ENCODE measurements at places on chromosomes 1 and 21. TPM values are rescaled to one million over a fixed set of nuclear protein-coding genes. Genes with fewer than 3 reads are reported as not detected.
A peak's percentile ranks its signal among the peaks of the same experiment; 100 is the strongest.

- no peaks in the 10 kb centered on the region for H3K36me3 ChIP-seq
- no peak overlapping the region for H3K27ac ChIP-seq
- H3K4me1 ChIP-seq, result no peaks in the 10 kb centered on the region
These were observed 1.7 kb upstream of the SFN start for GRCh38 chr1:26861286-26861701.

DNA sequence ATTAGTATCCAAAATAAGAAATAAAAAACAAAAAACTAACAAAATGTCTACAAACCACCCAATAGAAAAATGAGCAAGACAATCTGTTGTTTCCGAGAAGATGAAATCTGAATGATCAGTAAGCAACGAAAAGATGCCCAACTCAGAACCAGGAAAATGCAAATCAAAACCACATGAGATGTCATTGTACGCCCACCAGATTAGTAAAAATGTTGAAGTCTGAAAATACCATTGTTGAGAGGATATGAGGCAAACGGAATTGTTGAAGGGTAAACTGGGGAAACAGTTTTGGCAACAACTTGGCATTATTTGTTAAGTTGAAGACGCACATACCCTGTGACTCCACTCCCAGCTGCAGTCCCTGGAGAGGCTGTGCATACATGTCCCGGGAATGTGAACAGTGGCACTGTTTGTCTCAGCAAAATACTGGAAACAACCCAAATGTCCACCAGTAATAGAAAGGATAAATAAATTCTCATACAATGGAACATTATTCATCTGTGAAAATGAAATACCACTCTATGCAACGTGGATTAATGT, 10.6 kb downstream of the ZBTB17 start:
- no peak overlapping the region for H3K4me3 ChIP-seq
- H3K36me3 ChIP-seq, result peaks cover 4% of the 10 kb centered on the region
- no peak for DNase-seq
- H3K4me1 ChIP-seq, result no peaks in the 10 kb centered on the region
- peak overlapping the region; percentile 55 for H3K27ac ChIP-seq

GRCh38 chr1:187383366-187383765, 554.6 kb downstream of the PLA2G4A start:
- no peaks in the 10 kb centered on the region for H3K4me1 ChIP-seq
- no peaks in the 10 kb centered on the region for H3K27me3 ChIP-seq
- DNase-seq, result no peak
- H3K4me3 ChIP-seq, result no peak overlapping the region
- H3K27ac ChIP-seq, result no peak overlapping the region
- H3K36me3 ChIP-seq, result no peaks in the 10 kb centered on the region

DNA sequence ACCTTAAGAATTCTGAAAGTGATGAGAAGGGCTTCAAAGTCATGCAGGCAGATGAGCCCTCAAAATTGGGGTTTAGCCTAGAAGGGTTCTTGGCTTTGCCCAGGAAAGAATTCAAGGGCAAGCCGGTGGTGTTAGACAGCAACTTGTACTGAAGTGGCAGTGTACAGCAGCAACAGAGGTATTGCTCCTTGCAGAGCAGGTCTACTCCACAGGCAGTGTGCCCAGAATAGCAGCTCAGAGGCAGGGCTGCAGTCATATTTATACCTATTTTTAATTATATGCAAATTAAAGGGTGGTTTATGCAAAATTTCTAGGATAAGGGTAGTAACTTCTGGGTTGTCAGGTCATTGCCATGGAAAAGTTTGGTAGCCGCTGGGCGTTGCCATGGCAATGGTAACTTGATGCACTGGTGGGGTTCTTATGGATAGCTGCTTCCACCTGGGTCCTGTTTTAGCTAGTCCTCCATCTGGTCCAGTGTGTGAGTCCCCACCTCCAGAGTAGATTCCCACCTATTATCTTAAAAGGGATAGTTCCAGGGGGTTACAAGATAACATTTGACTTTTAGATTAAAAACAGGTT, 57.9 kb upstream of the CR2 start:
- no peaks in the 10 kb centered on the region for H3K4me1 ChIP-seq
- H3K27me3 ChIP-seq, result no peaks in the 10 kb centered on the region
- no peaks in the 10 kb centered on the region for H3K36me3 ChIP-seq
- DNase-seq, result no peak

GRCh38 chr21:29201186-29201585, 70.7 kb downstream of the MAP3K7CL start:
- no peaks in the 10 kb centered on the region for H3K27me3 ChIP-seq
- H3K36me3 ChIP-seq, result no peaks in the 10 kb centered on the region
- no peaks in the 10 kb centered on the region for H3K4me1 ChIP-seq
- H3K27ac ChIP-seq, result no peak overlapping the region

DNA sequence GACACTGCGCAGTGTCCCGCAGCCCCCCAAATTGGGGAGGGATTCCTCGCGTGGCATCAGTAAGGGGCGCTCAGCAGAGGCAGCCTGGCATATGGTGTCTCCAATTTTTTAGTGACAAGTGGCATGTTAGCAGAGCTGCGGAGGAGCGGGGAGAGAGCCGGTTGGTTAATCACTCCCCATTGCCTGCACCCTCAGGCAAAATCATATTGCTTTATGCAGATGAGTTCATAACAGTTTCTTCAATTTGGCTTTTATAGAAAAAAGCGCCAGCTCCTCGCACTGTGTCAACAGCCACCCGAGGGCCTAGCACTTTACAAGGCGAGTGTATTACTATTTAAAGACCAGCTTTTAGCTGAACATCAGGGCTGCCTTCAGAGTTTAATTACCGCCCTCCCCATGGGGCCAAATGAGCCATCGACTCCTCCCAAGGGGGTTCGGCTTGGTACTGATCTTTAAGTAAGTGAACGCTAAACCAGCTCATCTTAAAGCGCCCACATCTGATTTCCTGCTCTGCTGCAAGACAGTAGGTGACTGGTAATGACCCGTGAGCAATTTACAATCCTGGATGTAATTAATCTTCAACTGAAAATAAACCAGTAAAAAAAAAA, 298.9 kb downstream of the DSCAM start:
- no peak overlapping the region for H3K27ac ChIP-seq
- DNase-seq, result no peak
- no peak overlapping the region for H3K4me3 ChIP-seq
- H3K4me1 ChIP-seq, result no peaks in the 10 kb centered on the region
- no peaks in the 10 kb centered on the region for H3K27me3 ChIP-seq

- no peaks in the 10 kb centered on the region for H3K4me1 ChIP-seq
- no peaks in the 10 kb centered on the region for H3K27me3 ChIP-seq
- no peak overlapping the region for H3K27ac ChIP-seq
- no peak for DNase-seq
- H3K4me3 ChIP-seq, result no peak overlapping the region
These were observed 41.0 kb downstream of the NPHP4 start for GRCh38 chr1:5950994-5951785.

- no peak overlapping the region for H3K27ac ChIP-seq
- H3K4me1 ChIP-seq, result peaks cover 3% of the 10 kb centered on the region
- no peaks in the 10 kb centered on the region for H3K27me3 ChIP-seq
- H3K36me3 ChIP-seq, result no peaks in the 10 kb centered on the region
These were observed 3.7 kb upstream of the DIPK1A start for GRCh38 chr1:92964998-92965397.

- H3K36me3 ChIP-seq, result no peaks in the 10 kb centered on the region
- H3K27me3 ChIP-seq, result no peaks in the 10 kb centered on the region
- no peak overlapping the region for H3K4me3 ChIP-seq
These were observed 669 bp downstream of the KCNQ4 start for GRCh38 chr1:40784141-40784770.

- no peaks in the 10 kb centered on the region for H3K36me3 ChIP-seq
- H3K27me3 ChIP-seq, result no peaks in the 10 kb centered on the region
- H3K4me1 ChIP-seq, result no peaks in the 10 kb centered on the region
- DNase-seq, result no peak
- peak overlapping the region; percentile 98 for H3K4me3 ChIP-seq
- peak overlapping the region; percentile 91 for H3K27ac ChIP-seq
These were observed 749 bp upstream of the LRIG2 start for GRCh38 chr1:113072141-113072756.

DNA sequence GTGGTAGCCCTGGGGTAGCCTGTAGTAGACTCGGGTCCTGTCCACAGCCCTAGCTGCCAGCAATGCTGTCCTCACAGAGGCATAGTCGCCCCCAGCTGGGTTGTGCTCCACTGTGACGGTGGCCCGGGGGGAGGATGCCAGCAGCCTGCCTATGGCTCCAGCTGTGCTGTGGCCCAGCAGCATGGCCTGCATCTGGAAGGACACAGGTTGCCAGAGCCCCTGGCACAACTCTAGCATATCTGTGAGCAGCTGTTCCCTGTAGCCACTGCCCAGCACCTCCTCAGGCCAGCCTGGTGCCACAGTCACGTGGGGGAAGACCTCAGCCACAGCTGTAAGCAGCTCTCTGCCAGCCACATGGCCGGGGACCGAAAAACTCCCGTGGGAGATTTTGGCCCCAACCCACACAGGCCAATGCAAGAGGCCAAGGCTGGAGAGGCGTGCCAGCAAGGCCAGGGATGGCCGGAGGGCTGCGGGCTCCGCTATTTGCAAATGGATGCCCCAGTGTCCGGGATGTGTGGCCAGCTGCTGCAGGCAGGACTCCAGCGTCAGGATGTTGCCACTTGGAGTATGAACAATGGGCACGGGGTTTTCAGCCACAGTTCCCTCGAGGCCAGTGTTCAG, 13.9 kb downstream of the FAM151A start:
- H3K4me1 ChIP-seq, result no peaks in the 10 kb centered on the region
- no peak overlapping the region for H3K4me3 ChIP-seq
- no peak overlapping the region for H3K27ac ChIP-seq
- DNase-seq, result no peak
- no peaks in the 10 kb centered on the region for H3K27me3 ChIP-seq

GRCh38 chr1:179856296-179856695, 21.3 kb downstream of the TOR1AIP2 start:
- no peaks in the 10 kb centered on the region for H3K4me1 ChIP-seq
- H3K27ac ChIP-seq, result no peak overlapping the region
- no peaks in the 10 kb centered on the region for H3K27me3 ChIP-seq

- H3K36me3 ChIP-seq, result no peaks in the 10 kb centered on the region
- H3K27me3 ChIP-seq, result no peaks in the 10 kb centered on the region
- no peak overlapping the region for H3K4me3 ChIP-seq
- H3K27ac ChIP-seq, result no peak overlapping the region
These were observed 303.6 kb downstream of the MATN1 start for GRCh38 chr1:30419831-30420230.

DNA sequence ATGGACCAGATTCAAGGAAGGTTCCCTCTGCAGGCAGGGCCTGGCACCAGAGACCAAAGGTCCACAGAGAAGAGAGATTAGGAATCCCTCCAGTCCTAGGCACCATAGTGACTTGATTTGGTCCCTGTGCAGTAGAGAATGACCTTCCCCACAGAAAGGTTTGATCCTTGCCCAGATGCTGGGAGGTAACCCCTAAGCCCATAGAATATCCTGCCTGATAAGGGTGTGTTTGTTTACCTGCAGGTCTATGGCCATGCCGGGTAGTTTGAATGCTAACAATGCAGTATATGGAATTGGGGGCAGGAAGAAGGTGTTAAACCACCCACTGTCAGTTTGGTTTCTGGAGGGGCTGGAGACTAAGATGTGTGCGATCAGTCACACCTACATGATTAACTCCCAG, 57.1 kb upstream of the NFASC start:
- no peak overlapping the region for H3K27ac ChIP-seq
- no peaks in the 10 kb centered on the region for H3K36me3 ChIP-seq
- no peaks in the 10 kb centered on the region for H3K4me1 ChIP-seq
- no peaks in the 10 kb centered on the region for H3K27me3 ChIP-seq
- H3K4me3 ChIP-seq, result no peak overlapping the region
- no peak for DNase-seq

DNA sequence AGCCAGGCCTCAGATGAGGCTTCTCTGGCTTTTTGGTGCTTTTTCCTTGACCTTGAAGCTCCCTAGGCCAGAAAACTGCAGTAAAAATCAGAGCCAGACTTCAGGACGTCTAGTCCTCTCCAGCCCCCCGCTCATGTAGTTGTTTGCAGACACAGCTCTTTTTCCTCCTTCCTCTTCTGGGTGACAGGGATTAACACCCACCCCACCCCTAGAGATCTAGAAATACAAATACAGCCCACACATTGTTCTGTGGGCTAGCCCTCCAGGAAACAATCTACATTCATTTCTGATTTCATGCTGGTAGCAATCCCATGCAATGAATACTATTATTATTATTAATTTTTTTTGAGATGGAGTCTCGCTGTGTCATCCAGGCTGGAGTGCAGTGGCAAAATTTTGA, 9.9 kb upstream of the CLSTN1 start:
- H3K4me3 ChIP-seq, result no peak overlapping the region
- no peaks in the 10 kb centered on the region for H3K27me3 ChIP-seq

DNA sequence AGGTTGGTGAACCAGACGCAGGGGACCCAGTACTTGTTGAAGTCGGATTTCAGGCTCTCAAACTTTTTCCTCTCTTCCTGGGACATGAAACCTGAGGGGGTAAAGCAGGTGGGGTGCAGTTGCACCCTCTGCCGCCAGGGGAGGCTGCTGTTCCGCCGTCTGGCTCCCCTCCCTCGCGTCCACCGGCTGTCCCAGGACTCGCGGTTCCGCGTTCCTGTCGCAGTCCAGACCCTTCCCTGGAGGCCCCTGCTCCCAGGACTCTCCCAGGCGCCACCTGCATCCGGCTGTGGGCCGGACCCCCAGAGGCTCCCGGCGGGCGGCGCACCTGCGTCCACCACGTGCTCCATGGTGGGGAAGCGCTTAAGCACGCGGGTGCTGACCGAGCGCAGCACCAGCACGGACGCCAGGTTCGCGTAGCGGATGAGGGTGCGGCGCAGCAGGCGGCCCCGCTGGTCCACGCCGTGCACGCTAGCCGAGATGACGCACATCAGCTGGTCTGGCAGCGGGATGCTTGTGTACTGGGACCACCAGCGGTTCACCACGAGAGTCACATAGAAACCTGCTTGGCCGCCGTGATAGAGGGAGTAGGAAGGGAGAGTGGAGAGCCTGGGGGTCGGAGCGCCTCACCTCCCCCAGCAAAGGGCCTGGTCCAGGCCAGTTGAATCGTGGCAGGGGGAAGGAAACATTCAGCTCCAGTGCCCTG, 1.7 kb downstream of the BEST4 start:
- H3K36me3 ChIP-seq, result no peaks in the 10 kb centered on the region
- peak overlapping the region; percentile 54 for H3K4me3 ChIP-seq
- DNase-seq, result peak; percentile 90
- H3K4me1 ChIP-seq, result no peaks in the 10 kb centered on the region

Gene SON
- 285 TPM for total RNA-seq

Gene KCNE2
- total RNA-seq, result not detected

Gene IL24
- not detected for total RNA-seq

Gene ACTL8
- total RNA-seq, result not detected

Gene RBM15
- total RNA-seq, result 27.8 TPM

Gene TMEM53
- 16.4 TPM for total RNA-seq

Gene ZBTB40
- total RNA-seq, result 17.4 TPM

Gene PGLYRP3
- total RNA-seq, result not detected

Gene FCGR2B
- 19.7 TPM for total RNA-seq

Gene ACOT11
- total RNA-seq, result 24.6 TPM

Gene ELAVL4
- total RNA-seq, result not detected

Measured in kidney (tissue), 22 donors.